ENCODE measurements at places on chromosomes 12 and 14.

GRCh38 chr14:79064214-79064613, 894.0 kb downstream of the NRXN3 start:
- no peak for DNase-seq

GRCh38 chr12:124866883-124867400, 3.3 kb upstream of the SCARB1 start:
- no peak for DNase-seq

- no peak for DNase-seq
These were observed 15.8 kb downstream of the CCND2 start for GRCh38 chr12:4289231-4289878.

DNA sequence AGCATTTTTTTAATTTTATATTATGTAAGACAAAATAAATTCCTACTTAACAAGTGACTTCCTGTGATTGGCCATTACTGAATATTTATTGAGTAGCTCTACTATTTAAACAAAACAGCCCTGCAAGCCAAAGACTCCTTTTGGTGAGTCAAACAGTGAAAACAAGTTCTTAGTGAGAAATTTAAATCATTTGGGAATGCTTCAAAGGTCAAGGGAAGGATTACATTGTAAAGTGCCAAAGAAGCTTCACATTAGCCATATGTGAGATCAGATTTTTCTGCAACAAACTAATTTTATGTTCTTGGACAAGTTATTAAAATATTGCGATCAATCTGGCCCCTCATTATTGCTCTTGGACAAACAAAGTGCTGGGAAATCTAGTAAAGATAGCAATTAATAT, 795.4 kb upstream of the MGAT4C start:
- DNase-seq: no peak

GRCh38 chr12:22657538-22657937, 32.6 kb downstream of the ETNK1 start:
- no peak for DNase-seq

- DNase-seq: peak; percentile 41
These were observed at the start of gene PAWR for GRCh38 chr12:79690638-79691510. Gene PAWR (minus strand): TSS chr12:79690964. CDS start chr12:79690244, 720 bp downstream.

GRCh38 chr14:93114068-93114710, 1.5 kb downstream of the ITPK1 start:
- DNase-seq: no peak

DNA sequence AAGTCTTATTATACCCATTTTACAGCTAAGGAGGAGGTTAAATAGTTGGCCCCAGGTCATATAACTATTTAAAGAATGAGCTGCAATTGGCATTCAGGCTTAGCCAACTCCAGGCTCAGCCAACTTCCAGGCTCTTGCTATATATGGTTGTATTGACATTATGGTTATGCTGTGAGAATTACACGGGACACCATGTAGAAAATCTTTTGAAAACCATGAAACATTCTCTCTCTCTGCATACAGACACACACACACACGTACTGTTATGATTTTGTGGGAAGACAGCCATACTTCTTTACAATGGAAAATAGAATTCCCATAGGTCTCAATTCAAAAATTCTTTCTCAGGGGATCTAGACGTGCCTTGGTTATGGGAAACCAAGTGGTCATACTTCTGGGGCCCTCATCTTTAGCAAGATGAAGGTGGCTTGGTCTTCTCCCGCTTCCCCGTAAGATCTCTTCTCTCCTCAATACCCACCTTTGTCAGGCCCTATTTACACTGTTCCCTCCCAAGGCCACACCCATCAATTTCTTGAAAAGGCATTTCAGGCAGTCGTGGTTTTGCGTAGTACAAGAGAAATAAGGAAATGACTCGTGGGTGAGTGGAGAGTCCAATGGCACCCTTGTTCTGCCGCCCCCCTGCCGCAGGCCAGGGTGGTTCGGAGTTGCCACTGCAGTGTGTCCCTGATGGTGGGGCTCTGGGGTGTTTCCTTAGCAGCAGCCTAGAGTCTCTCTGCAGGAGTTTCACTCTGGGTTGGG, 10.0 kb upstream of the GPRC5A start:
- no peak for DNase-seq

GRCh38 chr14:65832431-65833266, 420.1 kb downstream of the FUT8 start:
- no peak for DNase-seq

- no peak for DNase-seq
These were observed 269.0 kb upstream of the GARIN2 start for GRCh38 chr14:66920196-66920595.

- no peak for DNase-seq
These were observed 31.4 kb upstream of the OXA1L start for GRCh38 chr14:22735096-22735495.

DNA sequence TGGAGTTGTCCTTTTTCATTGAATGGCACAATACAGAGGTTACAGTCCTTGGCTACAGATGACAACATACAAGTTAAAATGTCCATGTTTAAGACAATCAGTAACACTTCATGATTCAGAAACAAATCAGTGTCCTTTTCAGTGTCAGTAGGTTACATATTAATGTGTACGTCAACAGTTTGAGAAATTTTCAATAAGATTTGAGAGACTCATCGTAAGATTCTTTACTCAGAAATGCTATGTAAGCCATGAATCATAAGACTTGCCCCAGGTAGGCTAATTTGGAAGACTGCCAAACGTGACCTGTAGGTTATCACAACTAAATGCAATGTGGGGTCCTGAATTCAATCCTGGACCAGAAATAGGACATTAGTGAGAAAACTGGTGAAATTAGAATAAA, 3.5 kb downstream of the RDH12 start:
- DNase-seq: no peak

DNA sequence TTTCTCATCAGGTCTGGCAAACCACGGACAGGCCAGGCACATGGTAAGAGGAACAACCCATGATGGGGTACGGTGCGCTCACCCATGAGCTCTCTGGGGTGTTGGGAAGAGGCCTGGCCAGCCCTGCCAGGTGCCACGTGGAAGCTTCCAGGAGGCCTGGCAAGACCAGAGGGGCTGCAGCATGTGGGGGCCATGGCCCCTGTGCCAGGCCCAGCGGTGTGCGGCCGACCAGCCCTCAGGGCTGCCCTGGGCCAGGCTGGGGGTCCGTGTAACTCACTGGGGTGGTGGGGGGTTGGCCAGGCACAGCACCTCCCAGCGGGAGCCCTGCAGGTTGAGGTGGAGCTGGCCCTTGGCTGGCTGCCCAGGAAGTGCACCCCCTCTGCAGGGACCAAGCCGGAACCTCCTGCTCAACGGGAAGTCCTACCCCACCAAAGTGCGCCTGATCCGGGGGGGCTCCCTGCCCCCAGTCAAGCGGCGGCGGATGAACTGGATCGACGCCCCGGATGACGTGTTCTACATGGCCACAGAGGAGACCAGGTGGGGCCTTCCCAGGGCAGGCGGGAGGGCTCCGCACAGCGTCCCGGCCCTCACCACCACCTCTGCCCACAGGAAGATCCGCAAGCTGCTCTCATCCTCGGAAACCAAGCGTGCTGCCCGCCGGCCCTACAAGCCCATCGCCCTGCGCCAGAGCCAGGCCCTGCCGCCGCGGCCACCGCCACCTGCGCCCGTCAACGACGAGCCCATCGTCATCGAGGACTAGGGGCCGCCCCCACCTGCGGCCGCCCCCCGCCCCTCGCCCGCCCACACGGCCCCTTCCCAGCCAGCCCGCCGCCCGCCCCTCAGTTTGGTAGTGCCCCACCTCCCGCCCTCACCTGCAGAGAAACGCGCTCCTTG, 4.9 kb upstream of the CRIP2 start:
- DNase-seq: no peak

DNA sequence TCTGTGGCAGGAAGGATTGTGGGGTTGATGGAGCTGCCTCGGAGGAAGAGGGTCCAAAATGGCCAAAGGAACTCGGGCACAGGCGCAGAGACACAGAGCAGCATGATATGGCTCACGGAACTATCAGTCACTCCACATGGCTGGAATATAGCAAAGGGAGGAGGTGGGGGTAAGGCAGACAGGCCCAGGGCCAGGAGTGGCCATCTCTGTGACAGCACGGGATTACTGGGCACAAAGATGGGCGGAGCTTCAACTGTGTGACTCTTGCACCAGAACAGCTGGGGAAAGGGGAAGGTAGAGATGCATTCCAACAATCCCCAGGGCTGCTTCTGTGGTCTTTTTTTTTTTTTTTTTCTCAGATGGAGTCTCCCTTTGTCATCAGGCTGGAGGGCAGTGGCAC, 24.8 kb upstream of the EML1 start:
- DNase-seq: no peak

DNA sequence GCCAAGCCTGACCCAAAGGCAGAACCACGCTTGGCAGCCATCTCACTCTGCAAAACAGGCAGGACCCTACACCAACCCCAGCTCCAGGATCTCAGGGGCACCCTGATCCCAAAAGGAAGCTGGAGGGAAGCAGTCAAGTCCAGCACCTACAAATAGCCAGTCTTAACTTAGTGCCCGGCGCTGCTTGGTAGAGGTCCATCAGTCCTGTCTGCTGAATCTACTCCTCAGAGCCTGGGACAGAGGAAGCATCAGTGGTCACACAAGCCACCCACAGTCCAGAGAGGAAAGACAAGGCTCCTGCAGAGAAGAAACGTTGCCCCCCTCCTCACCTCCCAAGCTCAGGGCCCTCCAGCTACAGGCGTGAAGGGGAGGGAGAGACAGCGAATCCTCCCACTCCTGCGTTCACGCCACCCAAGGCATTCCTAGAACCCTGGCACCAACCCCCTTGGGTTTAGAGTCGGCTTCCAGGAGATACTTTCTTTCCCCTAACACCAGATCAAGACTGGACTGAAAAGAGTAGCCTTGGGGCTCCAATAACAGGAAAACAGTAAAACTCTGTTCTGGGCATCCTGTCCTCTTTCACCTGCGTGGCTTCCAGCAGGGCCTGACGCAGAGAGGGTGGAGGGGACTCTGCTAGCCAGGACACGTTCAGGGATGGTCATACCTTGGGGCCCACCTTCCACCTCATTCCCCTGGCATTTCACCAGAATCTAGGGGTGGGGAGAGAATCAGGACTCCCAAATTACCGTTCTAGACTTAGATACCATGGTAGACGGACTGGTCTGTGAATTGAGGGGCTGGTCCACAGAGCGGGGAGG, 1.2 kb downstream of the PXN start:
- no peak for DNase-seq

- no peak for DNase-seq
These were observed 46.8 kb downstream of the RNF34 start for GRCh38 chr12:121446750-121447149.

GRCh38 chr12:103333676-103334075, 162.1 kb downstream of the C12orf42 start:
- no peak for DNase-seq

GRCh38 chr12:121351820-121352681, at the start of gene ANAPC5:
Gene ANAPC5 (minus strand): TSS chr12:121352411. CDS start chr12:121352340, 71 bp downstream.
- DNase-seq: peak; percentile 95

DNA sequence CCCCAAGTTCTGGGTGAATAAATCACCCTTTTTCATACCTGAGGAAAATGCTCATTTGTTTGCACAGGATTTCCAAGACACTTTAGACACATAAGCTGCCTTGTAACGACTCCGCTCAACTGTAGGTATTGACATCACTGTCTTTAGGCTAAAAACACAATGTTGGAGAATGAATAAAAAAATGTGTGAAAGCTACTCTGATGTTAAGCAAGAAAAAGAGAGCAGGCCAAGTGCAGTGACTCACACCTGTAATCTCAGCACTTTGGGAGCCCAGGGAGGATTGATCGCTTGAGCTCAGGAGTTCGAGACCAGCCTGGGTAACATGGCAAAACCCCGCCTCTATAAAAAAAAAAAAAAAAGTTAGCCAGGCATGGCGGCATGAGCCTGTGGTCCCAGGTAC, 11.1 kb upstream of the CIPC start:
- DNase-seq: no peak

DNA sequence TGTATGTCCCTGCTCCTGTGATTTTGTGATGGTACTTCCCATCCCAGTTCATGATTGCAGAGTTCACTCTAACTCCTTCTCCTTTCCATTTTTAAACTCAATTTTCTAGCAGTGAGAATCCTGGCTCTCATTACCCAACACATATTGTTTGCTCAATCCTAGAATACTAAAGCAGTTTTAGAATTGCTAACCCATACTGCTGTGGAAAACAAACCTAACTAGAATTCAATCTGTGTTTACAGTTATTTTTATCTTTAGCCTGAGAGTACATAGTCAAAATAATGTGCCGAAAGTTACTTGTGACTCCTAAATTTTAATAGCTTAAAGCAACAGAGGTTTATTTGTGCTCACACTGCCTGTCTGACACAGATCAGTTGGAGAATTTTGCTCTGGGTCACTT, 508.0 kb downstream of the AACS start:
- no peak for DNase-seq

GRCh38 chr12:103827911-103828391, 13.1 kb downstream of the NT5DC3 start:
- DNase-seq: no peak

GRCh38 chr12:109626378-109627115, 53.0 kb downstream of the MVK start:
- no peak for DNase-seq

- no peak for DNase-seq
These were observed 12.1 kb downstream of the GZMH start for GRCh38 chr14:24597403-24597802.

- DNase-seq: no peak
These were observed 16.6 kb upstream of the IFI27L2 start for GRCh38 chr14:94145902-94146527.

DNA sequence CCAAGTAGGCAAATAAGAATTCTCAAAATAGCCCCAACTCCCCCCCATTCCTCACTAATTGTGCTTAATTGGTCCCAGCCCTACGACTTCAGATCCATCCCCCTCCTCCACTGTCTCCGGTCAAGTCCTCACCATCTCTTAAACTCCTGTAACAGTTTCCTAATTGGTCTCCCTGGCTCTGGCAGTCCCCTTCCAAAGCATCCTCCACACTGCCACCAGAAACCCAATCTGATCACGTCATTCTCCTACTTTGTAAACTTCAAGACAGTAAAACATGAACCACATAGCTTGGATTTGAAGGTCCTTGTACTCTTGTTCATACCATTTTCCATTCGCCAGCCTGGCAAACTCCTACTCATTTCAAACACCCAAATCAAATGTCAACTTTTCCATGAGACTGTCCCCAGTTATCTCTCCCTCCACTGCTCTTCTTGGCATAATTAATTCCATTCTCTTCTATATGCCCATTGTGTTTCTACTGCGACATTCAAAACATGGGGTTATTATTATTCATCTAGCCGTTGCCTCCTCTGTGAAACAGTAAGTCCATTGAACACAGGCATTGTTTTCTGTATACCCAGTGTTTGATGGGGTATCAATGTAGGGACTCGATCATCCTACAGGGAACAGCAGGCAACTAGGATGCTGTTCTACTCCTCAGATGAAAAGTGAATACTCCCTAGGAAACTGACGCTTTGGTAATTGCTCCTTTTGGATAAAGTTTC, 104.6 kb downstream of the EGLN3 start:
- DNase-seq: no peak

DNA sequence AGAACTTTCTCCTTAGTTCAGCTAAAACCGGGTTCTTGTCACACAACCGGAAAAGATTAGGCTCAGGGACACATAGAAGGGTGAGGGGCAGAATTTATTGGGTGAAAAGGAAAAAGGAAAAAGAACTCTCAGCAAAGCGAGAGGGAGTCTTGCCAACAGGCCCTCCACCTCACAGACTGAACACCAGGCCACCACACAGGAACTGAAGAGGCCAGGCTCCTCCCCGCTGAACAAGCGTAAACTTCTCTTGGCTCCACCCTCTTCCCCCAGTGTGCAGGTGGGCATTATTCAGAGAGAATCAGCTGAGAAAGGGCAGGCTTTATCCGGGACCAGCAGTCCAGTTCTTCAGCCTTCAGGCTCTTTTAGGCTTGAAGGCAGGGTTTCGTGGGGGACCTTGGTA, 125.6 kb upstream of the FGD4 start:
- no peak for DNase-seq

Data from NCI-H2081 treated with DMSO at 0.1 percent for 48 hours (cell line).